ENCODE measurements at places on chromosomes 16 and 17. TPM values are rescaled to one million over a fixed set of nuclear protein-coding genes. Genes with fewer than 3 reads are reported as not detected.

The CCDC200 gene
- total RNA-seq, result 1.0 TPM

DNA sequence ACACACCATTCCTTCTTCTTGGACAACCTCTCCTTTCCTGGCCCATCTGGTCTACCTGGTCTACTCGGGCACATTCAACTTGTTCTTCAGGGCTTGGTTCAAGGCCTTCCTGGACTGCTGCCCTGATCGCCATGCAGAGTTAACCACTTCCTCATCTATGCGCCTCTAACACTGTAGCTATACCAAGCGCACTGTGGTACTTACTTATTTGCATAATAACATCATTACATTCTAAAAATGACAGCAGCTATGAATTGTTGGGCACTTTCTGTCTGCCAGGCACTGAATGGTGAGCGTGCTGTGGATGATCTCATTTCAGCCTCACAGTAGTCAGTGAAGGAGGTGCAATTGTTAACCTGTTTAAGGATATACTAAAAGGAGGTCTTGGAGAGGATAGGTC lies 66.9 kb upstream of the SDK2 start:
- H3K4me3 ChIP-seq, result no peak overlapping the region
- peaks cover 15% of the 10 kb centered on the region for H3K4me1 ChIP-seq
- no peak overlapping the region for H3K27ac ChIP-seq

GRCh38 chr16:67993207-67994039 lies 5.9 kb downstream of the DPEP2 start:
- H3K27me3 ChIP-seq, result no peaks in the 10 kb centered on the region
- peak overlapping the region; percentile 63 for H3K4me3 ChIP-seq
- H3K27ac ChIP-seq, result peak overlapping the region; percentile 90
- H3K36me3 ChIP-seq, result peaks cover 21% of the 10 kb centered on the region
- peaks cover 55% of the 10 kb centered on the region for H3K4me1 ChIP-seq

GRCh38 chr16:66486773-66487579 lies 59.9 kb downstream of the BEAN1 start:
- H3K4me1 ChIP-seq, result peaks cover 13% of the 10 kb centered on the region
- H3K36me3 ChIP-seq, result no peaks in the 10 kb centered on the region
- H3K4me3 ChIP-seq, result no peak overlapping the region
- DNase-seq, result no peak
- H3K27ac ChIP-seq, result no peak overlapping the region

DNA sequence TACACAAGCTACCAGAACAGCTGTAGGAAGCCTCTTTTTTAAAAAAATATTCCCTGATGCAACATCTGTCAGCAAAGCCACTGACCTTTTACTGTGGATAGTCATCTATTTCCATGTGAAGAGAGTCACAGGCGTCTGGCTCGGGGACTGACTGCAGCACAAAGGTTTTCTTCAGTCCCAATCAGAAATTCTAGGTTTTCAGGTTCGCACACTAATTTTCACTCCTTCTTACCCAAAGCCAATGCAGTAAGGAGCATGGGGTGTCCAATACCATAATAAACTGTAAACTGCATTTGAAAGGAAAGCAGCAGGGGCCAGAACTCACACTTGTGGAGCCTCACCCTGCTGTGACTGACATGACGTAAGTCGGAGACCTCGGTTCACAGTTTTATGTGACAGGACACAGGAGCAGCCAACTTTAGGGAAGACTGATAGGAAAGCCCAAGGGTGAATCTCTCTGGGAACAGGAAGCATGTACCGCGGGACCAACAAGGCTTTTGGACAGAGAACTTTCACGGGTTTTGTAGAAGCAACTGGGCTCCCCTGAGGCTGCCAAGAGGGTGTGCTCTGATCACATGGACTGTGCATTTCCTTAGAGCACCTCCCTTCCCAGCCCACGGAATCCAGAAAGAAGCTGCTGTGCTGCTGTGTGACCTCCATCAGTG lies 9.1 kb upstream of the TMEM100 start:
- H3K27me3 ChIP-seq, result no peaks in the 10 kb centered on the region
- no peak overlapping the region for H3K4me3 ChIP-seq
- H3K27ac ChIP-seq, result no peak overlapping the region
- no peaks in the 10 kb centered on the region for H3K4me1 ChIP-seq
- no peaks in the 10 kb centered on the region for H3K36me3 ChIP-seq
- no peak for DNase-seq

DNA sequence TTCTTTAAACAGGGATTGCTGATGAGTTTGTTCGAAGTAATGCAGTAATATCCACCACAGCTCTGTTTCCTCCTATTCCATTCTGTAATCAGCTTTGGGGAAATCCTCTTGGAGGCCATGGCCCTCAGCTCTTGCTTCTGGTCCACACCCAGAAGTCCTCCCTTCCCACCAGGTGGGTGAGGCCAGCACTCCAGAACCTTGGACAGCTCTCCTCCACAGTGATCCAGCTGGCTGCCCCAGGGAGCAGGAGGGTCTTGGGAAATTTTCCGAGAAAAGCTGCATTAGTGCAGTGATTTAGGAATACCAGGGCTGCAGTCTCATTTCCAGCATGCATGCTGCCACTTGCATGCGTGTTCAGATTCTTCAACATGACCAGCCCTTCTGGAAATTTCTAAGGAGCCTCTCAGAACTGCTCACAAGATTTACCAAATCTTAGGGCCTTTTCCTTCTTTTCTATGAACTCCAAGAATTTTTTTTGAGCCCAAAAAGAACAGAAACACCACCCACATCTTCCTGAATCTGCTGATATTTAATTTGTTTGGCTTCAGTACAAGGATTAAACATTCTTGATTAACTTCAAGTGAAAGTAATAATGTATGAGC lies 4.2 kb downstream of the SMPD3 start:
- DNase-seq, result no peak
- peaks cover 32% of the 10 kb centered on the region for H3K4me1 ChIP-seq
- no peak overlapping the region for H3K27ac ChIP-seq
- H3K27me3 ChIP-seq, result peaks cover 39% of the 10 kb centered on the region
- H3K36me3 ChIP-seq, result no peaks in the 10 kb centered on the region

DNA sequence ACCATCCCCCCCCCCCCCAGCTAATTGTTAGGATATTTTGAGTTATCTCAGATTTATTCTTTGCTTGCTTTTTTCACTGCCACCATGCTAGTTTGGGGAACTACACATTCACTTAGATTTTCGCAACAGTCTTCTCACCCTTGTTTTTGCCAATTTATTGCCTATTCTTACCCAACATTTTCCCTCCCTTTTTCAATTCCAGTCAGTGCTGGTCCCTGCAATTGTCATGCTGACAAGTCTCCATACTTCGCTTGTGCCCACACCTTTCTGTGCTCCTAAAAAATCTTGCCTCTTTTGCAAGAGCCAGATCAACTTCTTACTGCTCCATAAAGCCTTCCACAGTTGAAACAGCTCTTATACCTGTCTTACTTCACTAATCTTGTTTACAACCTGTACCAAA lies 16.3 kb downstream of the TNRC6A start:
- H3K4me1 ChIP-seq, result peaks cover 43% of the 10 kb centered on the region
- peaks cover 29% of the 10 kb centered on the region for H3K36me3 ChIP-seq
- H3K27ac ChIP-seq, result no peak overlapping the region
- no peak overlapping the region for H3K4me3 ChIP-seq
- no peaks in the 10 kb centered on the region for H3K27me3 ChIP-seq

GRCh38 chr16:67959536-67960329 lies 8.7 kb downstream of the SLC12A4 start:
- no peak for DNase-seq
- H3K4me3 ChIP-seq, result no peak overlapping the region
- H3K27ac ChIP-seq, result no peak overlapping the region
- H3K4me1 ChIP-seq, result no peaks in the 10 kb centered on the region
- H3K27me3 ChIP-seq, result no peaks in the 10 kb centered on the region

The SLC5A10 gene
- total RNA-seq, result not detected

DNA sequence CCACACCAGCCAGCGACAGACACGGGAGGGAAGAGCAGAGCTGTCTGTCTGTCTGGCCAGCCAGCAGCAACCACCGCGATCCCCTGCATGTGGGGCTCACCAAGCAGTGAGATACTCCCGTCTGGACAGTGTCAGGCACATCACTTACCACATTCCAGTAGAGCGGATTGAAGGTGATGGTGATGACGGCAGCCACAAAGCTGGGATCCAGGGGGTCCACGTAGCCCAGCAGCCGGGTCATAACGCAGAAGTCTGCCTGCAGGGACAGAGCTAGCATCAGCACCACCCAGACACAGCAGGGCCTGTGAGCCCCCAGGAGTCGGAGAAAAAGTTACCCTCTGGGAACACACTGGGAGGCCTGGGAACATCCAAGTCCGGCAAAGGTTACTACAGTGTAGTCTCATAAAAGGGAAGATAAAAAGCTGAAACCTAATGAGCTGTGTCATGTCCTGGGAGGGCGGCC lies 14.7 kb downstream of the PEMT start:
- H3K4me1 ChIP-seq, result no peaks in the 10 kb centered on the region
- H3K27me3 ChIP-seq, result no peaks in the 10 kb centered on the region
- no peak overlapping the region for H3K4me3 ChIP-seq
- no peak for DNase-seq

DNA sequence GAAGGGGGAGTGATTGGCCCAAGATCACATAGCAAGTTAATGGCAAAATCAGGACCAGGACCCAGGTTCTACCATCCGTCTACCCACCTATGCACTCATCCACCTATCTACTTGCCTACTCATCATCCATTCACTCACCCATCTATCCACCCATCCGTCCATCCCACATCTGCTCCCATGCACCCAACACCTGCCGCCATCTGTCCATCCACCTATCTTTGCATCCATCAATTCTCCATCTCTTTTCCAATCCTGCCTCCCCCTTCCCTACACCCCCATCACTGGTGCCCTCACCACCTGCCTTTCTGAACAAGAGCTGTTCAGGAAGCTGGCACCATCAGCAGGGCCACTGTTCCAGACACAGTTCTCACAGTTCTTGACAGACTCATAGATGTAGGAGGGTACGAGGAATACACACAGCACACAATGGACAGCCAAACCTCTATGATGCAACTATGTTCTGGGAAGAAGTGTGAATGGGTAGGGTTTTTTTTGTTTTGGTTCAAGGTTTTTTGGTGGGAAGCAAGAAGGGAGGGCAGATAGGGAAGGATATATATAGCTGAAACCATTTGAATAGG lies 4.5 kb downstream of the SAMD14 start:
- DNase-seq, result no peak
- peaks cover 9% of the 10 kb centered on the region for H3K27me3 ChIP-seq
- no peak overlapping the region for H3K4me3 ChIP-seq
- H3K27ac ChIP-seq, result no peak overlapping the region
- H3K4me1 ChIP-seq, result peaks cover 24% of the 10 kb centered on the region

DNA sequence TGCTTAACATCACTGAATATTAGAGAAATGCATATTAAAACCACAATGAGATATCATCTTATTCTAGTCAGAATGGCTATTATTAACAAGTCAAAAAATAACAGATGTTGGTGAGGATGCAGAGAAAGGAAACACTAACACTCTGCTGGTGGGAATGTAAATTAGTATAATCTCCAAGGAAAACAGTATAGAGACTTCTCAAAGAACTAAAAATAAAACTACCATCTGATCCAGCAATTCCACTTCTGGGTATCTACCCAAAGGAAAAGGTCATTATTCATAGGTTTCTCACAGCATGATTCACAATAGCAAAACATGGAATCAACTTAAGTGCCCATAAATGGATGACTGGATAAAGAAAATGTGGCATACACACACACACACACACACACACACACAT lies 166.4 kb downstream of the CEP112 start:
- DNase-seq, result no peak
- H3K27ac ChIP-seq, result no peak overlapping the region
- no peaks in the 10 kb centered on the region for H3K4me1 ChIP-seq
- H3K4me3 ChIP-seq, result no peak overlapping the region
- H3K27me3 ChIP-seq, result no peaks in the 10 kb centered on the region

The ALDH3A1 gene
- total RNA-seq, result not detected

The CASKIN2 gene
- total RNA-seq, result 0.17 TPM

The HSD17B1 gene
- 0.80 TPM for total RNA-seq

- peak; percentile 35 for DNase-seq
- H3K4me3 ChIP-seq, result no peak overlapping the region
- H3K27me3 ChIP-seq, result no peaks in the 10 kb centered on the region
- H3K4me1 ChIP-seq, result no peaks in the 10 kb centered on the region
- H3K27ac ChIP-seq, result no peak overlapping the region
Measured at GRCh38 chr17:69175625-69176456, 34.1 kb upstream of the ABCA6 start.

DNA sequence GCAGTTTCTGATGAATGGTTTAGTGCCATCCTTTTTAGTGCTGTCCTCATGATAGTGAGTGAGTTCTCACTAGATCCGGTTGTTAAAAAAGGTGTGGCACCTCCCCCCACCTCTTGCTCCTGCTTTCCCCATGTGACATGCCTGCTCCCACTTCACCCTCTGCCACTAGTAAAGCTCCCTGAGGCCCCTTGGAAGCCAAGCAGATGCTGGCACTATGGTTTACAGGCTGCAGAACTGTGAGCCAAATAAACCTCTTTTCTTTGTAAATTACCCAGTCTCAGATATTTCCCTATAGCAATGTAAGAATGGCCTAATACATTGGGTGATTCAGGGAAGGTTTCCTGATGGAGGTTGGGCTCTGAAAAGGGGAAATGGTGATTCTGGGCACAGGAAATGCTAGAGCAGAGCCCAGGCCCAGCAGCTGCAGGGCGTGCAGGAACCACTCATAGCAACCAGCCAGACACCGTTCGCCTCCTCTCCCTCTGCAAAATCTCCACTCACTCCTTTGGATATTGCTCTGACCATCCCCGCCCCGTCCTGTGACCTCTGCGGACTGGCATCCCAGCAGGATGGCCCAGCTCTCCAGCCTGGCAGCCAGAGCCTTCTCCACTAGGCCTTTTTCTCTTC lies 2.6 kb upstream of the ADORA2B start:
- peaks cover 25% of the 10 kb centered on the region for H3K27me3 ChIP-seq
- DNase-seq, result no peak
- H3K27ac ChIP-seq, result no peak overlapping the region
- no peak overlapping the region for H3K4me3 ChIP-seq
- peaks cover 17% of the 10 kb centered on the region for H3K4me1 ChIP-seq

GRCh38 chr17:51674579-51675255 lies 414.4 kb downstream of the UTP18 start:
- H3K36me3 ChIP-seq, result no peaks in the 10 kb centered on the region
- H3K4me3 ChIP-seq, result no peak overlapping the region
- no peaks in the 10 kb centered on the region for H3K4me1 ChIP-seq
- H3K27me3 ChIP-seq, result no peaks in the 10 kb centered on the region
- H3K27ac ChIP-seq, result no peak overlapping the region

The TP53TG3F gene
- not detected for total RNA-seq

DNA sequence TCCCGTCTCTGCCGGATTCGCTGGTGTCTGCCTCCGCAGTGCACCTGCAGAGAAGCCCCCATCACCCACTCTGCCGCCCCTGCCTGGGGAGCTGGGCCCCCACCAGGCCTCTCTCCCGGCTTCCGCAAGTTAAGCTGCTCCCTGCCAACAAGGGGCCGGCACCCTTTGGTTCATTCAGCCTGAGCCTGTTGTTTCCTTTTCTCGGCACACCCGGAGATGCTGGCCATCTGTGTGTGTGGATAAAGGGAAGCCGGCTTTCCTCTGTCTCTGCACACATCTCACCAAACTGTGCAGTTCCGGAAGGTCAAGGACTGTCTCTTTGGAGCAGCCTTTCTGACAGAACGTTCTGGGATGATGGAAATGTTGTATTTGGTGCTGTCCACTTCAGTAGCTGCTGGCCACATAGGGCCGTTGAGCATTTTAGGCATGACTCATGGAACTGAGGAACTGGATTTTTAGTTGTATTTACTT lies 6.8 kb downstream of the MAPK8IP3 start:
- H3K4me3 ChIP-seq, result no peak overlapping the region
- no peak for DNase-seq
- peaks cover 25% of the 10 kb centered on the region for H3K36me3 ChIP-seq
- H3K27me3 ChIP-seq, result no peaks in the 10 kb centered on the region
- no peak overlapping the region for H3K27ac ChIP-seq
- H3K4me1 ChIP-seq, result peaks cover 36% of the 10 kb centered on the region
